ENCODE measurements at places on chromosomes 2 and 18. TPM values are rescaled to one million over a fixed set of nuclear protein-coding genes. Genes with fewer than 3 reads are reported as not detected.

Gene L3MBTL4
- 8.1 TPM for total RNA-seq

DNA sequence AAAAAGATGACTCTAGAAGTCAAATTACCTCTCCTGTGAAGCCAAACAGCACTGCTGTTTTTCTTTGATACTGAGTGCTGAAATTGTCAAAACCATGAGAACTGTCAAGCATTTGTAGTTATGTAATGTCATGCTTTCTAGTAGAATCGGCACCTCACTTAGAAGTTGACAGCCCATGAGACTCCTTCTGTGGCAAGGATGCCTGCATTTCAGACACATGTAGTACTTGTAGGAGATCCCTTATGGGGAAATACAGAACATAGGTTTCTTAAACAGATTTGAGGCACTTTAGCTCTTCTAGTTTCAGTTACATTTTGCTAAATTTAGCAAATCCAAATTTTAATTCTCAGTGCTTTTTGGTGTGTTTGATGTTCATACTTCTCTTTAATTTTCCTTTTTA lies 15.7 kb downstream of the ZNF407 start:
- no peak for DNase-seq

DNA sequence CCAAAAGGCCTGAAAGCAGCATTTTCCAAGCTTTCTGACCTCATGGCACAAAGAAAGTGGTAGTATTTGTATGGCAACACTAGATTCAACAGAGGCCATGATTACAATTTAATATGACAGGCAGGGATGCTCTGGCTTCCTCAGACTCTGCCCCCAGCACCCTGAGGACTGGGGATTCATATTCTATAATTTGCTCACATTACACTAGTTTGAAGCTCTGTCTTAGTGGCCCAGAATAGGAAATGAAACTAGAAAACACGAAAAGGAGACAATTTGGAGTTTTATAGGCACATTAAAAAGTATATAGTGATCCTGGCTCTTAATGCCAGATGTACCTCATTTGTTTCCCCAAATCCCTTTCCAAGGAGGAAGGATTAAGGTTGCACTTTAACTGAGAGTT lies 173.0 kb upstream of the STK17B start:
- no peak for DNase-seq

- DNase-seq: no peak
Observed at GRCh38 chr18:79549638-79550000, 130.0 kb upstream of the CTDP1 start.

GRCh38 chr2:139064159-139064558 lies 284.0 kb upstream of the NXPH2 start:
- no peak for DNase-seq

Gene DCDC2C
- total RNA-seq: not detected

- DNase-seq: no peak
Observed at GRCh38 chr2:26483957-26484565, 6.1 kb upstream of the OTOF start.

GRCh38 chr2:170530803-170531564 lies 184.2 kb upstream of the SP5 start:
- DNase-seq: no peak

Gene CCDC74B
- not detected for total RNA-seq

Gene CD8B2
- under 0.01 TPM for total RNA-seq

DNA sequence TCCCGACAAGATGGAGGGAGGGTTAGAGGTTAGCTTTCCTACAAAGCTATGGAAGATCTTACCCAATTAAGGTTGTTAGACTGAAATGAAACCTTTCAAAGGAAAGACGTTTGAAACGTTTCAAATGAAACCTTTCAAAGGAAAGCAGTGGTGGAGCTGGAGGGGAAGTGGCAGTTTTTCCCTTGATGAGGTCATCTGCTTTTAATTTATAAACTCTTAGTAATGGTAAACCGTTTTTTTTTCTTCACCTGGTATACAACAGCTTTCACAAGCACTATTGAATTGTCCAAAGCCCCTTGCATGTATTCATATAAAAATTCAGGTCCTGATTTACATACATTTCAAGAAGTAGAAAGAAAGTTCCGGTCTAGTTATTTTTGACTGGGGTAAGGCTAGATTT lies 7.4 kb downstream of the PMAIP1 start:
- no peak for DNase-seq

DNA sequence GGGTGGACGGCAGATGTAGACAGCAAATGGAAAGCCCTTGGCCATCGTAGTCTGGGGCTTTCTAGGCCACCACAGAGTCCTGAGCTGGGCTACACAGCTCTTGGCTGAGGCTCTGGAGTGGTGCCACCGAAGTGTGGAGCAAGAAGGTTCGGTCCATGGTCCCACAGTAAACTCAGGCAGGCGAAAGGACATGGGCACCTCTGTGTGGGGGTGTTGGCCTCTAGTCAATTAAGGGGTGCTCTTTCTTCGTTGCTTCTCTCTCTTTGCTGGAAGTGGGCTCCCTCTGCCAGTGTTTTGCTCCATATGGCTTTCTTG lies 34.7 kb upstream of the MRPL33 start:
- DNase-seq: no peak

DNA sequence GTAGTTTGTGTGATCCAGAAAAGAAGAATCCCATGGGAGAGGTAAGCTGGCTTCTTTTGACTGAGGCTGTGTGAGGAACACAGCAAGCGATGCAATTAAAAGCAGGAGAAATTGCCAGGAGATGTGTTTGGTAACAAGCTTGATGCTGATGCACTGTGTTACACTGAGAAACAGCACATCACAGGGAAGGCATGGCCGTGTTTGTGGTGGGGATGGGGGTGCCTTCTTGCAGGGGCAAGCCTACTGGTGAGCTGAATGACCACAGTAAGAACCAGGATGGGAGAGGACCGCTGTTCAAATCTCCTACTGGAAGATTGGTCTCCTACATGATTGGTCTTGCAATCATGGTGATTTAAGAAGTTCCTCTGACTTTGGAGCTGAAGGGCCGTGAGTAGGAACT lies 477.7 kb upstream of the HS6ST1 start:
- no peak for DNase-seq

Gene SFTPB
- total RNA-seq: not detected

Gene RBFA
- total RNA-seq: 26.1 TPM

Gene HRH4
- total RNA-seq: 0.54 TPM

DNA sequence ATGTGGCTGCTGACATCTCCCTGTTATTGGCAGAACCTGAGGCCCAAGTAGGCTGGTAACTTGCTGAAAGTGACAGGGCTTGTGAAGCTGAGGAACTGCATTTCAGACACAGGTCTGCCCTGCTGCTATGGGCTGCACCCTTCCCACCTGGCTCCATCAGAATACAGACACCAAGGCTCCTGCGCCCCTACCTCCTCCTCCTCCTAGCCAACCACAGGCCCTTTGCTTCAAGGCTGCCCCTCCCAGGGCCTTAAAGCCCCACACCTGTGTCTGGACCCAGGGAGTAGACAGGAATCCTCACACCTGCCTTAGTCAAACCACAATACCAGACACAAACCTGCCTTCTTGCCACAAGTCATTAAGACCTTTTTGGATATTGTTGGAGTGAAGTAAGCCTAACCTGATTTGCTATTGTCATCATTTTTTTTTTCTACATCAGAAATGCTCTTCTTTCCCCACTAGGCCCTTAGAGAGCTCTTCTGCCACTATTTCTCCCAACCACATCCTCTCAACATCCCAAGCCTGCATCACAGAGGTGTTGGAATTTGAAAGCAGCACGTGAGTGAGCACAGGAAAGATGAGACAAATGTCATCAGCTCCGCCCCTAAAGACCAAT lies 489.7 kb downstream of the EIPR1 start:
- no peak for DNase-seq

GRCh38 chr2:6826081-6826913 lies 39.4 kb downstream of the CMPK2 start:
- peak; percentile 62 for DNase-seq

- DNase-seq: no peak
Observed at GRCh38 chr2:107448160-107448559, 378.5 kb upstream of the RGPD4 start.

- no peak for DNase-seq
Observed at GRCh38 chr2:146461068-146461467, 1383.8 kb upstream of the ACVR2A start.

Gene UGT1A5
- total RNA-seq: not detected

DNA sequence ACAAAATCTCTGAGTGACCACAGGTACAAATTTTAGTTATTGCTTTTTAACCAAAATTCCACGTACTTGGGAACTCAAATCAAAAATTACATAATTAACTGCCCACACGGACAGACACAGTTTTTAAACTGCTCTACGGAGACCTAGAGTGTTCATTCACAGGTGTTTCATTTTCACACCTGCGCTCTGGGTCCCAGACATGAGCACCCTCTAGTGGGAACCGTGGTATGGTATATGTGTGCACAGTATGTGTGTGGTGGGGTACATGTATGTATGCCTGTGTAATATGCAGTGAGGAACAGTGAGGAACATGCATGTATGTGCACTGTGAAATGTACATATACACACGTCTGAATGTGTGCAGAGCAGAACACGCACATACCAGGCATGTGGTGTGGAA lies 65.0 kb downstream of the PPP4R1 start:
- no peak for DNase-seq

Gene HSPE1
- 12.9 TPM for total RNA-seq

Gene FAM124B
- total RNA-seq: 46.3 TPM

DNA sequence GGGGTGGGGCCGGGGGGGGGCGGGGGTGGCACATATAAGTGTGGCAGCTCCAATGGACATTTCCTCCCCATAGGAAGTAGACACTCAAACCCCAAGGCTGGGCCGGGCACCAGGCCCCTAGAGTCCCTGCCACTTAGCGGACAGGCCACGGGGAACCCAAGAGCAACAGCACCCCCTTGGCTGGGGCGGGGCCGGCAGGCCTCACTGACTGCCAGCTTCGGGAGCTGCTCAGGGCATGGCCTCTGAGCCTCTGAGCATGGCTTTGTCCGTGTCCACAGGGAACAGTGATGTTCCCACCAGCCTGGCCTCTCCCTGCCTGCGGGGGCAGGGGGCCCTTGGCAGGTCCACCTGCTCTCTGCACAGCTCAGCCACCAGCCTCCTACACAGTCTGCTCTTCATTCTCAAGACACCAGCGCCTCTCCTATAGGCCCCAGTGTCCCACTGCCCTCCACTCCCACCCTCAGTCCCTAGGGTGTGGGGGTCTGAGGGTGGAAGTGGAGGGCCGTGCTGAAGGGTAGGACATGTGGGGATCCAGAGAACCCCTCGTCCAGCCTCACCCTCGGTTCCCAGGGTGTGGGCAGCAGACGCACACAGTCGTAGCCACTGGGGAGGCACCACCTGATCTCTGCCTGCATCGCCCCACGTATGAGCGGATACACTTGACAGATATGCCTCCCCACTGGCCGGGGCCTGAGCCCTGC lies 106.7 kb downstream of the FAM210A start:
- DNase-seq: no peak

GRCh38 chr2:104049438-104049837 lies 804.5 kb upstream of the POU3F3 start:
- DNase-seq: no peak

- DNase-seq: no peak
Observed at GRCh38 chr18:79644666-79645057, 34.9 kb upstream of the CTDP1 start.

GRCh38 chr18:51430538-51430937 lies 233.1 kb upstream of the MEX3C start:
- DNase-seq: no peak

GRCh38 chr2:209960676-209961630 lies 41.5 kb upstream of the RPE start:
- DNase-seq: peak; percentile 68

DNA sequence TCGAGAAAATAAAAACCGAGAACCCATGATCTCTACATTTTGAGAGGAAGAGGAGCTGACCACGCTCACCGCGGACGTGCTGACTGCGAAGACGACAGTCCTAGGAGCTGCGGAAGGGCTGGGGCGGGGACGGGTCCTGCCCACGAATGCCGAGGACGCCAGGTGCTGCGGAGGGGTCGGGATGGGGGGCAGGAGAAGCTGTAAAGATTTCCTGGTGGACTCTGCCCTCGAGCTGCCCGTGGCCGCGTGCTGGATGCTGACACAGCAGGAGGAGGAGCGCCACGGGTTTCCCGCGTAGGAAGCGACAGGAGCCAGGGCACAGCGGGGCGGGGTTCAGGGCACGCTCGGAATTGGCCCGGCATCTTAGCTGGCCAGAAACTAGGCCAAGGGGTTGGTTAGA lies 22.2 kb downstream of the ZSCAN30 start:
- DNase-seq: no peak

GRCh38 chr2:8722986-8723385 lies 41.1 kb downstream of the ID2 start:
- DNase-seq: no peak

DNA sequence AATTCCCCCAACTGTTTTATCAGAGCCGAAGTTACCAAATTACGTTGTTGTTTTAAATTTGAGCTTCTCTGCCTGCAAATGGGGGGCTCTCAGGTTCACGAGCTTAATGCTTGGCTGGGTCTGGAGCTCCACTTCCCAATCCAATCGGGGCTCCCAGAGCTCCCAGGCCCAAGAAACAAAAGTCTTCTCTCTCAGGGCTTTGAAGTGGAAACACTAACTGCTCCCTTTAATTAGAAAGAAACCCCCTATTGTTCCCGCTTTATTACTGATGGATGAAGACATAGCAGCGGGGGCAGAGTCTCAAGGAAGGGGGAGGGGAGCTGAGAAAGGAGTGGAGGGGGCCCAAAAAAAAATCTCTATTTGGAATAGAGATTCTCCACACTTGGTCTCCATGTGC lies 15.6 kb upstream of the PKDCC start:
- no peak for DNase-seq

Gene MAB21L4
- not detected for total RNA-seq

Gene ZNF804A
- total RNA-seq: 4.6 TPM

Gene NEU2
- total RNA-seq: not detected

DNA sequence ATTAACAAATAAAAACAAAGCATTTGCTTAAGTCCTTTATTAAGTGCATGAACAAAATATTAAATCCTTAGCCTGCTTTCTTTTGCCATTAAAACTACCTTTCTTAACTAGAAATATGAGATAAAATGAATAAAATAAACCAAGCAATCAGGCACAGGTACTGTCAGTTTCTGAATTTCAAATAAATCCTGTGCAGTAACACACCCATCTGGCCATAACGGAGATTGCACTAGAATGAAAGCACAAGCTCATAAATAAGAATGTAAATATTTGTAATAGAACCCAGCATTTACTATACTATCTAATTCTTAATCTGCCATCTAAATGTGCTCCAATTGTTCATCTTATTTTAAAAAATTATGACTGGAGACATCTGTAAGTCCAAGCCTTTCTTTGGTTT lies 31.9 kb downstream of the PRKRA start:
- DNase-seq: peak; percentile 56

- DNase-seq: no peak
Observed at GRCh38 chr2:63189026-63189425, 138.4 kb downstream of the OTX1 start.

- peak; percentile 35 for DNase-seq
Observed at GRCh38 chr2:32264422-32265105, at the start of gene NLRC4. Gene NLRC4, minus strand, starts transcription at chr2:32264886. Its CDS starts 8,111 bp downstream, at chr2:32256775.

DNA sequence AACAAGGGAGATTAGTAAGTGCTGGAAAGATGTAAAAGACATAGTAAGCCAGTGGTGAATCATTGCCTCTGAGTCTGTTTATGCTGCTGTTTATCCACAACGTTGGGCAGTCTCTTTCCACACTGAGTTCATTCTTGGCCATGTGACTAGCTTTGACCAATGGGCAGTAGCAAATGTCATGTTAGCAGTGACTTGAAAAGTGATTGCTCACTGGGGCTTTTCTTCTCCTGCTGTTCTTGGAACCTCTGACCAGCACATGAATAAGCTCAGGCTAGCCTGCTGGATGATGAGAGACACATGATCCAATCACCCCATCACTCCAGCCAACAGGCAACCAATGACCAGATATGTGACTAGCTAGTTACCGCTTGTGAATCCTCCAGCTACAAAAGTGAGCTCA lies 360.4 kb downstream of the SLC4A3 start:
- DNase-seq: no peak

GRCh38 chr2:32851777-32852439 lies 94.8 kb upstream of the LTBP1 start:
- DNase-seq: no peak
